ENCODE measurements at places on chromosomes 3 and 15.

GRCh38 chr15:27831384-27832236, 267.5 kb downstream of the OCA2 start:
- DNase-seq, result no peak

- no peak for DNase-seq
These were observed 153.5 kb downstream of the MECOM start for GRCh38 chr3:169509780-169510692.

DNA sequence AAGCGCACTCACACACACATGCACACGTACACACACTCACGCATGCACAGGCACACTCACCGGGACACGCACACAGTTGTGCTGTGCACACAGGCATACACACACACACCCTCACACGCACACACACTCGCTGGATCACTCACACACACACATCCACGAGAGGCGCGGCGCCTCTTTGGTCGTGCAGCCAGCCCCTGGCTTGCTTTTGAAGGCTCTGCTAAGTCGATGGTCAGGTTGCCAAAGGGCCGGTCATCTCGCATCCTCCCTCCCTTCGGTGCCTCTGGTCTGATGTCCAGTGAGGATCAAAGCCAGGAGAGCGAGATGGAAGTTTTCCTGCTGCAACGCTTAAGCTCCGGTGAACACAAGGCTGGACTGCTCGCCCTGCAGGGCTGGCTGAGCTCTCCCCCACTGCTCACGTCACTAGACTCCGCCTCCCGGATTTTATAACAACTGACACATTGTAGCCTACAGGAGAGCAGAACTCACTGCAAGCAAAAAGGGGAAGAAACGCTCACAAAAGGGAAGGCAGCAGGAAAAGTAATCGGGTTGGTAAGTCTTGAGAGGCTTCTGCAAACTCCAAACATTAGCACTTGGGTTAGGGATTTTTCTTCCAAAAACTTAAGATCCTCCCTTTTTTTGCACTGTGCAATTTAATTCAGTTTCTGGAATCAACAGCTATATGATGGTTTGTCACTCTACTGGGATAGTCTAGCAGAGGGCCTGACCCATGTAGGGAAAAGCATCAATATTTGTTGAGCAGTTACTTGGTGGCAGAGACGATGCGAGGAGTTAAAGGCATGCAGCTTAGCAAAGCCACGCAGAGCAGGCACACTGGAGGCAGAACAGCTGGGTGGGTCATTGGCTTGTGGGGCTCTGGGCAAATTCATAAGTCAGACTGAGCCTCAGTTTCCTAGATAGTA, at the start of gene SRGAP3:
Gene SRGAP3 (minus strand): TSS at position 374 of the 920 bp plus-strand sequence. CDS start 695 bp downstream, outside the sequence.
- DNase-seq, result peak; percentile 68

DNA sequence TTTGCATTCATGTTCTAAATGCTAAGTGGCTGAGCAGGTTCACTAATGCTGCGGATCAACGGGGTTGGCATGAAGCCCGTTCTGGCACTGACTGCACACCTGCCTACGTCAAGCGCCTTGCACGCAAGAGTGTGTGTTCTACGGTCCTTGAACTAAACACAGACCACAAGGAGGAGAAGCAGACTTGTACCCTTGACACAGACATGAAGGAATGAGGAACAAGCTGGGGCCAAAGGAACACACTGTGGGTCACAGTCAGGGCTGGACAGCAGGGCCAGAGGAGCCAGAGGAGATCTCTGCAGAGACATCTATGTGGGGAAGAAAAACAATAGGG, 48.0 kb upstream of the LDHAL6B start:
- DNase-seq, result no peak

DNA sequence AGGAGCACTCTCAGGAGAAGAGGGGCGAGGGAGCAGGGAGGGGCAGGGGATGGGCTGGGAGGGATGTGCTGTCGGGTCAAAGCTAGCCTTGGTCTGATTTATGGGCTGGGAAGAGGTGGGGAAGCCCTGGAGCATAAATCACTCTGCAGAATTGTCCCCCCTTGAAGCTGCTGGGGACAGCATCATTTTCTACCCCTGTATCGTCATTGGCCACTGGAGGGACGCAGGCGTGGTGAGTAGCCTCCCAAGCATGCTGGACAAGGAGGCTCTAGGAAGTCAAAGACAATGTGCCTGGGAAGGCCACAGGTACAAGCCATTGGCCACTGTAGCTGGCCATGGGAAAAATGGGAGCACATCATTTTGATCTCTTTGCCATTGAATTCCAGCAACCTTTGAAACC, 175.5 kb upstream of the CTDSPL start:
- no peak for DNase-seq

DNA sequence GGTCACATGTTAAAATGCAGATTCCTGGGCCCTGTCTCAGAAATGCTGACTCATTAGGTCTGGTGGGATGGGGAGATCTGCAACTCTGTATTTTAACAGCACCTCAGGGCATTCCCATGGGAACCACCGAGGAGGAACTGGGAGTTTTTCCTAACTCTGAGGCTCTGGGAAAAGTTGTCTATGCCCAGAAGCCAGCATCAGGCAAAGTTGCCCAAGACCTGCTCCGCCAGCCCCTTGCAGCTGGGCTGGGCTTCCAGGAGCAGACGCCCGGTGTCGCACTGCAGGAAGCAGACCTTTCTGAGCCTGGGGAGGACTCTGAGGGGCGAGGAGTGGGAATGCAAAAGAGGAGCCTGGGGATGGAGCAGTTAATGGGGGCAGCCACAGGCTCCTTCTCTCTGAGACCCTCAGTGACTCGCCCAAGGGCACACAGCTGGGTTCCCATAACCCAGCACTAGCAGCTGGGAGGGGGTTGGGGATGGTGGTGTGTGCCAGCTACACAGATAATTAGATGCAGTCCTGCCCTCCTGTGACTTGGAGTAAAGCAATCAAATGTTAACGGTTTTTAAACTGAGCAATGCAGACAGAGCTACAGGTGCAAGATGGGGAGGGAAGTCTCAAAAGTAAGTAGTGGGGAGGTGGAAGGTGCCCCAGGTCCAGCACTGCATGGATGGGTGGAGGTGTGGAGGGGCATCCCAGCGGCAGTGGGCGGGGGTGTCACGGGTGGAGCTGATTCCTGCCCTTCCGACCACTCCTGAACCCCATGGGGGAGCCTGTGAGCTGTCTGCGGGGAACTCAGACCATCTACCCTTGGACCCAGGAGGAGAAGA, 100.4 kb downstream of the LSM3 start:
- DNase-seq, result no peak

GRCh38 chr3:136120373-136121348, 75.5 kb downstream of the MSL2 start:
- no peak for DNase-seq

DNA sequence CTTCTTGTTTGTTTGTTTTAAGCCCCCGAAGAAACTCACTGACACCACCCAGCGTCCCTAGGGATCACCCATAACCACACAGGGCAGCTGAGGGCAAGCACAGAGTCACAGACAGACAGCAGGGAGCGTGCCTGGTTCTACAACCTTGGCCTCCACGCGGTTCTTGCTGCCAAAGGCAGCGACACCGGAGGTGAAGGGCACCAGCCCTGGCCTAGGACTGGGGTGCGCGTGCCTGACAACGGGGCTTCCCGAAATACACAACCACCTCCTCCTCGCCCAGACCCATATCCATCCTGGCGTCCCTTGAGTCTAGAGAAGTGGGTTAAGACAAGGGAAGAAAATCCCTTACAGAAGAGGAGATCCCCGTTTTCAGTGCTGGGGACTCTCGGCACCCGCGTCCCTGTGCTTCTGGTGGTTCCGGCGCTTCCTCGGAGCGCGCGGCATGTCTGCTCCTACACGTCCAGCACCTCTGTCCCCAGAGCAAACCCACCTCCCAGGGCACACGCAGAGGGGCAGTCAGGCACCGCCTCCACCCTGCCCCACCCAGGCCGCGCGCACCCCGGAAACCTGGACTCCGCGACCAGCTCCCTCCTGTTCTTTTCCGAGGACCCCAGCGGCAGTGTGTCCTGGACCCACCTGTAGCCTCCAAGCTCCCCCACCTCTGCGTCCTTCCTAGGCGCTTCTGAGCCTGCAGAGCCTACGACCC, 911 bp downstream of the RFTN1 start:
- peak; percentile 39 for DNase-seq

DNA sequence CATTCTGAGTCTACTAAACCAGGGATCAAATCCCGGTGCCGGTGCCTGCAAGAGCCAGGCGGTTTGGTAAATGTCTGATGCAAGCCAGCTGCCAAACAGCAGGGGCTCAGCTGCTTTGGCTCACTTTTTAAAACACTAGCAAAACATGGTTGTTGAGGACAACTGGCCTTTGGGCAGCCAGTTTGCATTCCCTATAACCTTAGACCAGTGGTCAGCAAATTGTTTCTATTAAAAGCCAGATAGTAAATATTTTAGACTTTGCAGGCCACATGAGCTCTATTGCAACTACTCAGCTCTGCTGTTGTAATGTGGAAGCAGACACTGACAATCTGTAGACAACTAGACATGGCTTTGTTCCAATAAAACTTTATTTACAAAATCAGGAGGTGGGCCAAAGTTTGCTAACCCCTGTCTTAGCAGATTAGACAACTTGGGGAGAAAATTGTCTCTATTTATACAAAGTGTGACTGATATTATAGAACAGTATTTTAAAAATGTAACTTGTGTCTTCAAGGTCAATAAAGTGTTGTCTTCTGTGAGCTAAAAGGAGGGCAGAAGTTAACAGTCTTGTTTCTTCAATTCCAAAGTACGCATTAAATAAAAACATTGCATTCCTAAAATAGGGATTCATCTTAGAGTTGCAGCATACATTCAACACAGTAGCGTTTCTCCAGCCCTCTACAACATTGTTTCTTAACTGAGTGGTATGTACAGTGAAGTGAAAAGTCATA, 67.6 kb downstream of the SSUH2 start:
- no peak for DNase-seq

DNA sequence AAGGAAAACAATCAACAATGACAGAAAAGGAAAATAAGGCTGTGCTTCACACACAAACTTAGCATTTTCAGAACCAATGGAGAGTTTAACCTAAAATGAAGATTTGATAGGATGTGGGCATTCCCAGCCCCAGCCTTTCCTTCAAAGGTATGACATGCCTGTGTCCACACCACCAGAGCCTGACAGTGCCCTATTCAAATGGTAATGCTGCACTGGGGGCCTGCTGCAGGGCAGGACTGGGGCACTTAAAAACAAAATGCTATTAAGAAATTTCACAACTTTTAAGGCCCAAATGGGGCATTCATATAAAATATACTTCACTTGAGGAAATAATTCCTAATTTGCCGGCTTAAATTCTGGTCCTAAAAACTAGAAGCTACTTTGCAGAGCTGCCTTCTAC, 30.9 kb upstream of the TKT start:
- no peak for DNase-seq

GRCh38 chr15:73334086-73334485, 34.7 kb downstream of the HCN4 start:
- DNase-seq, result no peak

GRCh38 chr3:195213639-195214315, 57.2 kb downstream of the XXYLT1 start:
- no peak for DNase-seq

DNA sequence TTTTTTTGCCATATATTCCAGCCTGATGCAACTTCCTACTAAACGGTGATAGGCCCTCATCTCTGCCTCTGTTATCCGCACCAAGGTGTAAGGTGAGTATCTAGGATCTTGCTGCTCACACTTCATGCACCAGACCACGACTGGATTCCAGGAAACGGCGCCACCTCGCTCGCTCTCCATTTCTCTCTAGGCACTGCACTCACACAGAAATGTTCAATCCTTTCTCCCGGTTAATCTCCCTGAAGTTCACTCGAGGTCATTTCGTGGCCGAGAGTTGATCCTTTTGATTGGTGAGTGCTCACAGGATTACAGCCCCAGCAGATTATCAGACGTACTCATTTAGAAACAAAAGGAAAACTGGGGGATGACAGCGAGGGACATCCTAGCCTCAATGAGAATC, 28.1 kb downstream of the MCF2L2 start:
- DNase-seq, result no peak

DNA sequence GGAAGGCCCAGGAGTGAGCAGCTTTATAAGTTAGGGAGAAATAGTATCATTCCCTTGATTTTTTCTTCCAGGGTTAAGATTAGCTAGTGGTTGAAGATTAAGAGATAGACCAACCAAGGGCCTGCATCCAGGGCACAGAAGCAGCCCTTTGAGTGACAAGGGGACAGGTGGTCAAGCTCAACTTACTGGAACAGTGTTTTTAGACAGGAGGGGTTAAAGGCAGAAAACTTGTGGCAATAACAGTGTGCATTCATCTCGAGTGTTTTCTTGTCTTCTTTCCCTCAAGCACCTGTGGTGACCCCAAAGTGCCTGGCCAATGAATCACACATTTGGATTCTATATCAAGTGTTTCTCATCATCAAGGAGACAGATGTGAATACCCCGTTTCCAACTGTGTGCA, 267.5 kb downstream of the PDCD6IP start:
- no peak for DNase-seq

DNA sequence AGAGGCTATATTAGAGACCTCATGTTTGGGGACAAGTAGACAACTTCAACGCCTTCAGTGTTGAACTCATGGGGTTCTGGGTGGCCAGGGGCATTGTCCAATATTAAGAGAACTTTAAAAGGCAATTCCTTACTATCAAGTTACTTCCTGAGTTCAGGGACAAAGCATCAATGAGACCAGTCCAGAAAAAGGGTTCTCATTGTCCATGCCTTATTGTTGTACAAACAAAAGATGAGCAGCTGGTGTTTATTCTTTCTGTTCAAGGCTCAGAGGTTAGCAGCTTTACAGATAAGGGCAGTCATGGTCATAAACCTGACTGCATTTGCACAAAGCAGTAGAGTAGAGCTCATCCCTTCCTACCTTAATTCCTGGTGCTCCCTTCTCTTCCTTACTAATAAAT, 18.5 kb upstream of the PDHB start:
- no peak for DNase-seq

- peak; percentile 58 for DNase-seq
These were observed 1.3 kb upstream of the PIGZ start for GRCh38 chr3:196969660-196970546.

GRCh38 chr3:110938629-110939028, 133.0 kb upstream of the NECTIN3 start:
- no peak for DNase-seq

GRCh38 chr3:131616719-131617118, 113.9 kb upstream of the MRPL3 start:
- no peak for DNase-seq

DNA sequence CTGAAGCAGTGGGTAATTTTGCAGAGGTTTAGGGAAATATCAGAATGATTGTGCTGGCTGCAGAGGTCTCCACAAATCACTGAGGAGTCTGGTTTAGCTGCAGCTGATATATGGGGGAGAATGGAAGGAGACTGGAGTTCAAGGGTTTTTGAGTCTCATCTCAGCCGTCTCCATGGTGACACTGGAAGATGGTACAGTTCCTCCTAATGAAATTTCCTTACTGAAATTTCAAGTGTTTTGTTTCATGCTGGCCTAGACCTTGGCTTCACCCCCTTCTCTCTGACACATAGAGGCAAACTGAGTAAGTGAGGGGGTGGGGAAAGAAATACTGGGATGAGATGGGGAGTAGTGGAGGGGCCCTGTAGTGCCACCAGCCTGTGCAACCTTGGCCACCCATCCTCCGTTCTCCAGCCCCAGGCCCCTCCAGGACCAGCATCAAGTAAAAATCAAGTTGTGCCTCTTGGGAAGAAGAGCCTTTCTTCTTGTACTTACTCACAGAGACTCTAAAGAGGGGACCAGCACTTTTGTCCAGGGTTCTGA, 17.8 kb upstream of the MORF4L1 start:
- no peak for DNase-seq

All from stimulated activated naive CD4-positive, alpha-beta T cell treated with Interleukin-2 at 50 U/mL for 16 hours (primary cell).